Activated T-helper 1 cell treated with Interleukin-2 at 50 U/mL for 16 hours (primary cell): ENCODE measurements at places on chromosomes 12 and 14.

- DNase-seq, result no peak
These were observed 14.9 kb upstream of the POLR3B start for GRCh38 chr12:106342397-106343213.

GRCh38 chr14:21256539-21257393, 12.5 kb downstream of the HNRNPC start:
- no peak for DNase-seq

DNA sequence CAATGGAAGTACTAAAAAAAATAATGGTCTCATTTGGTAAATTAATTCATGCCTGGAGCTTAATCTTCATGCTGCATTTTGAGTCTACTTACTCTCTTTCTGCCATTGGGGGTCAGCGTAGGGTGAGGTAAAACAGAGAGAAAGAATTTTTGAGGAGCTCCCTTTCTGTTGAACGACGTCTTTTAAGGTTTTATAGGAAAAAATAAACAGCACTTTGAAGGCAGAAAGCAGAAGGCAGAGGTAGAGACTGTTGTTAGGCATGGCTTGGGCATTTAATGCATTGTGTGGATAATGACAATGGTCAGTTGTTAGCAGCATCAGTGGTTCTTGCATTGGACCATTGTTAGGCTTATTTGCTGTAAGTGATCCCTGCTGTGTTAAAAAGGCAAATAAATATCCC, 557.2 kb upstream of the STXBP6 start:
- no peak for DNase-seq

GRCh38 chr12:79451978-79452377, 238.8 kb downstream of the PAWR start:
- DNase-seq, result no peak

- DNase-seq, result no peak
These were observed 20.1 kb downstream of the SLC6A13 start for GRCh38 chr12:242496-242895.

- DNase-seq, result no peak
These were observed 15.2 kb upstream of the CLIP1 start for GRCh38 chr12:122437656-122438121.

GRCh38 chr14:105419195-105420091, at the start of gene MTA1:
TSS of gene MTA1 (plus strand) at chr14:105419827. CDS start at chr14:105420036, 209 bp downstream.
- DNase-seq, result peak; percentile 33

DNA sequence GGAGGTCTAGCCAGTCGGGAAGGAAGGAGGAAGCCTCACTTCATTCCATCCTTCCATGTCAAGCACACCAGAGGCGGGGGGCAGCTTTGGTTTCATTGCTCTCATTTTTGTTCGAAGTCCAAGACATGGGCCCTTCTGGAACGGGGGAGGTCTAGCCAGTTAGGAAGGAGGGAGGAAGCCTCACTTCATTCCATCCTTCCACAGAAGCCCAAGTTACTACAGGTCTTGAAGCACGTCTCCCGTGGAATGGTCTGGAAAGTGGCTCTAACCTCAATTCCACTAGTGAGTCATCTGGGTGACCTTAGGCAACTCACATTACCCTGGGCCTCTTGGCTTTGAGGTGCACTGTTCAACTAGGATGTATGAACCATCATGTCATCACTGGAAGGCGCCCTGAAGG, 156.3 kb downstream of the NTF3 start:
- DNase-seq, result no peak

GRCh38 chr14:55963295-55963694, 154.9 kb upstream of the PELI2 start:
- DNase-seq, result no peak

DNA sequence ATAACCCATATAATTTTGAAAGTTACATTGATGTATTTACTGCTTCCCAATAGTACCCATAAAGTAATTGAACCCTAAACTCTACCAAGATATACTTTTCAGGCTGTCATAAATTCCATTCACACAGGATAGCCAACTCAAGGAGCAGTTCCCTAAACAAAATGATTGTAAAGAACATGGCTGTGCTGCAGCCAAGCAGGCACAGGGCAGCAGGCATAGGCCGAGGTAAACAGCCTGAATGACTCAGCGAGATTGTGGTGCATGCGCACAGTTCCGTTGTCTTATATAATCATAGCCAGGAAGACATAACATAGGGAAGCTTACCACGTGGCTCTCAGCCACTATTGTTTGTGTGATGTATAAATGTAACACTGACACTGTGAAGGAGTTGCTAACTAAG, 344.9 kb downstream of the FSCB start:
- DNase-seq, result no peak

GRCh38 chr14:36773558-36773957, 111.9 kb downstream of the PAX9 start:
- no peak for DNase-seq

GRCh38 chr12:103102225-103102744, 144.8 kb downstream of the ASCL1 start:
- no peak for DNase-seq

DNA sequence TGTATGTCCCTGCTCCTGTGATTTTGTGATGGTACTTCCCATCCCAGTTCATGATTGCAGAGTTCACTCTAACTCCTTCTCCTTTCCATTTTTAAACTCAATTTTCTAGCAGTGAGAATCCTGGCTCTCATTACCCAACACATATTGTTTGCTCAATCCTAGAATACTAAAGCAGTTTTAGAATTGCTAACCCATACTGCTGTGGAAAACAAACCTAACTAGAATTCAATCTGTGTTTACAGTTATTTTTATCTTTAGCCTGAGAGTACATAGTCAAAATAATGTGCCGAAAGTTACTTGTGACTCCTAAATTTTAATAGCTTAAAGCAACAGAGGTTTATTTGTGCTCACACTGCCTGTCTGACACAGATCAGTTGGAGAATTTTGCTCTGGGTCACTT, 508.0 kb downstream of the AACS start:
- DNase-seq, result no peak

GRCh38 chr12:100399095-100399494, 42.2 kb downstream of the SLC17A8 start:
- DNase-seq, result no peak

- DNase-seq, result no peak
These were observed 54.3 kb downstream of the HMGA2 start for GRCh38 chr12:65878540-65878939.
